ENCODE measurements at places on chromosomes 11 and 22. TPM values are rescaled to one million over a fixed set of nuclear protein-coding genes. Genes with fewer than 3 reads are reported as not detected.
A peak's percentile ranks its signal among the peaks of the same experiment; 100 is the strongest.

Gene WNT11
- total RNA-seq = 20.4 TPM

- DNase-seq = no peak
Measured at GRCh38 chr11:68461575-68461917, 994 bp downstream of the PPP6R3 start.

- DNase-seq = no peak
Measured at GRCh38 chr22:43654271-43654670, 157.8 kb downstream of the EFCAB6 start.

Gene GRM5
- not detected for total RNA-seq

Gene CD44
- total RNA-seq = 627 TPM

- no peak for DNase-seq
Measured at GRCh38 chr22:24420072-24420976, 7.1 kb upstream of the ADORA2A start.

Gene CYP2D6
- total RNA-seq = 1.1 TPM

Gene OR52I2
- total RNA-seq = not detected

- no peak for DNase-seq
Measured at GRCh38 chr11:124889191-124890091, 8.2 kb downstream of the ROBO4 start.

GRCh38 chr11:33072465-33072864 is 33.1 kb downstream of the TCP11L1 start:
- no peak for DNase-seq

DNA sequence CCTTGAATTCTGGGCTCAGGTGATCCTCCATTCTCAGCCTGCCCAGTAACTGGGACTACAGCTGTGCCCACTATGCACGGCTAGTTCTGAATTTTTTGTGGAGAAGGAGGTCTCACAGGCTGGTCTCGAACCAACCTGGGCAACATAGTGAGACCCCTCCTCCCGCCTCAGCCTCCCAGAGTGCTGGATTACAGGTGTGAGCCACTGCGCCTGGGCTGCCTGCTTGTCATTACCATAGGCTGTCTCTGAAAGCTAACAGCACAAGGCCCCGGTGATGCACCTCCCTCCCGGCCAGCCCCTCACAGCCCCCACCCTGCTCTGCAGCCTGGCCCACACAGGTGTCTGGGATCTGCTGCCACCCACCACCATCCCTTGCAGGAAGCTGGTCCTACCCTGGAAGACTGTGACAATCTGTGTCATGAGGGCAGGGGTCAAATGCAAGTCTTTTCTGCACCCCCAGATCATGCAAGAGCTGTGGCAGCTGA is 82.4 kb downstream of the DGCR2 start:
- DNase-seq = no peak

Gene SHANK3
- 16.2 TPM for total RNA-seq

DNA sequence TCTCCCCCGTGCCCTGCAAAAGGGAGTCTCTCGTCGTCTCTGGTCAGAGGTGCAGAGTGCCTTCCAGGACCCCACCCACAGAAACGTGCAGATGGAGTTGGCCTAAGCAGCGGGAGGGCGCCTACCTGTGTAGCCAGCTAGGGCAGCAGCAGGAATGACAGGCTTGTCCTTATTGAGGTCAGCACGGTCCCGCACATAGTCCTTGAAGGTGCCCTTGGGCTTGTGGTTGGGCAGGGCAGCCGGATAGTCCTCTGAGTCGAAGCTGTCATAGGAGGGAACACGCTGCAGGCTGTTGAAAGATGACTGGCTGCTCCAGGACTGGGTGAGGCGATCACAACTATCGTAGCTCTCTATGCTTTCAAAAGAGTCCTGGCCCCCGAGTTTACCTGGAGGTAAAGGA is 107.3 kb downstream of the ETS1 start:
- no peak for DNase-seq

Gene CCDC15
- total RNA-seq = 0.88 TPM

Gene RIMBP3B
- total RNA-seq = not detected

DNA sequence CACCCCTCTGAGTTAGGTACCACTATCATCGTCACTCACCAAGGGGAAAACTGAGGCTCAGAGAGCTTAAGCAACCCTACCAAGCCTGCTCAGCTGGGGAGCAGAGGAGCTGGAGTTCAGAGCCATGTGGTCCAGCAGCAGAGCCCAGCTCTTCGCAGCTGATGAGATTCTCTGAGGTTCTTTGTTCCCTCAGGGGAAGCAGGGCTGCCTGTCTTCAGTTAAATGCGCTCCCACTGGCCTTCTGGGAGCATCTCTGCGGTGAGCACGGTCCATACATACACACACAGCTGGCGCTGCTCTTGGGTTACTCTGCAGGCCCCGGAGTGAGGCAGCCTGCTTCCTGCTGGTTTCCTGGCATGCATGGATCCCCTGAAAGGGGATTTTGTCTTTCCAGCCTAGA is 5.2 kb upstream of the PTGDR2 start:
- DNase-seq = no peak

DNA sequence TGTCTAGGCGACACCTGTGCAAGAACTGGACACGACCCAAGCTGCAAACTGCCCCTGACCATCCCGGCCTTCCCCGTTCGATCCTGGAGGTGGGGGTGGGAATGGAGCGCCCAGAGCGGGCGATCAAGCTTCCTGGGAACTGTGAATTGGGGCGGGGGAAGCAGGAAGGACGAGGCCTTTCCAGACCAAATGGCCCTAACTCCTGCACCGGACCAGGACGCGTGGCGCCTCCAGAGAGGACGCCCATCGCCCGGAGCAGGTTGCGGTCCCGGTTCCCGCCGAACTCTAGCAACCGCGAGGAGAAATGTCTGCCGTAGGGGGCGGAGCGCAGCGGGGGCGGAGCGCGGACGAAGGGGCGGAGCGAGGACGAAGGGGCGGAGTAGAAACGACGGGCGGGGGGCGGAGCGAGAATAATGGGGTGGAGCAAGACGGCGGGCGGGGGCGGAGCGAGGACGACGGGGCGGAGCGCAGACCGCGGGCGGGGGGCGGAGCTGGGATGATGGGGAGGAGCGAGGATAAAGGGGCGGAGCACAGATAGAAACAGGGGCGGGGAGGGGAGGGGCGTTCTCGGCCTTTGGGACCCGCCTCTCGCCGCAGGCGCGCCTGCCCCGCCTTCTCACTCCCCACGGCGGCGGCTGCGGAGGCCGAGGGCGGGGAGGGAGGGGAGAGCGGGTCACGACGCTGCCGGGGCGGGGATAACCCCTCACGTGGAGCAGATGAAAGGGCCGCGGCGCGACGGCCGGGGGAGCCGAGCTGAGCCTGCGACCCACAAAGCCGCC is at the start of gene ZNRF3:
Gene ZNRF3, plus strand, starts transcription at position 695 of the 779 bp plus-strand sequence. CDS start 195 bp downstream, outside the sequence.
- peak; percentile 85 for DNase-seq

Gene WT1
- 21.2 TPM for total RNA-seq

DNA sequence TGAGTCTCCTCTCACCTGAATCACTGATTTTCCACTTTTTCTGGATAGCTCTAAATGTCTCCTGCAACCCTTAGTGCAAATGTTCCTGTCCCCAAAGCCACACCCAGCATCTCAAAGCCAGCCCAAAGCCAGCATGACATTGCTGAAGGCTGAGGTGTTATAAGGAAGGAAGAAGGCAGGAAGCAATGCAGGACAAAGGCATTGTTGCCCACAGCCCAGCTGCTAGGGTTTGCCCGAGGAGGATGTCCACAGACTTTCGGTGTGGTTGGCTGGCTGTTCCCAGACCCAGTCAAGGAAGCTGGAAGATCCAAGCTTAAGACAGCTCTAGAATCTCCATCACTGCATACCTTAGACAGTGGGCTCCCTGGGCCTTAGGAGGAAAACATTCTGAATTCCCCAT is 23.5 kb downstream of the CHST1 start:
- no peak for DNase-seq

Gene GAB4
- total RNA-seq = not detected

Gene CLCF1
- total RNA-seq = 39.7 TPM

Gene PICK1
- total RNA-seq = 38.5 TPM

DNA sequence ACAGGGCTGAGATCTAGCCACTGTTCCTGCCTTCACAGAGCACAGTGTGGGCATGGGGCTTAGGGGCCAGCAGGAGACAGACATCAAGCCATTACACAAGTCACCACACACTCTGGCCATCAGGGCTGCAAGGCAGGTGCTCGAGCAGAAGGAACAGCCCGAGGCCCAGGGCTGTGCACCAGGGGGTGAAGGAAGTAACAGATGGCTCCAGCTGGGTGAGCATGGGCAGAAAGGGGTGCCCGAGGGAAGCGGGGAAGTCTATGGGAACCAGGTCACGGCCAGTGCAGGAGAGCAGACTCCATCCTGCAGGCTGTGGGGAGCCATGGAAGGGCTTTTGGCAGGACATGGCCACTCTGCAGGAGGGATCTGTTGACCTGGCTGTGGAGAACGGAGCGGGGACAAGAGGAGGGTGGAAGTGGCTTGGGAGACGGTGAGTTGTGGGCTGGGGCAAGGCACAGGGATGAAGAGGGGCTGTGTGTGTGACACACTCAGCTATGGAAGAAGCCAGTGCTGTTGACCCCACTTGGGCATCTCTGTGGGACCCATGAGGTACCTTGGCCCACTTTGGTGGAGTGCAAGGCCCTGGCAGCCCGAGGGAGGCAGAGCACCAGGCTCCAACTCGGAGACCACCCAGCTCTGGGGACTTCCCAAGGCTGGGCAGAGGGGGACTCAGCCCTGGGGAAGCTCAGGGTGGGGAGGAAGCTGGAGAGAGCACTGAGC is 3.6 kb downstream of the C11orf68 start:
- no peak for DNase-seq

Gene PRR33
- not detected for total RNA-seq

DNA sequence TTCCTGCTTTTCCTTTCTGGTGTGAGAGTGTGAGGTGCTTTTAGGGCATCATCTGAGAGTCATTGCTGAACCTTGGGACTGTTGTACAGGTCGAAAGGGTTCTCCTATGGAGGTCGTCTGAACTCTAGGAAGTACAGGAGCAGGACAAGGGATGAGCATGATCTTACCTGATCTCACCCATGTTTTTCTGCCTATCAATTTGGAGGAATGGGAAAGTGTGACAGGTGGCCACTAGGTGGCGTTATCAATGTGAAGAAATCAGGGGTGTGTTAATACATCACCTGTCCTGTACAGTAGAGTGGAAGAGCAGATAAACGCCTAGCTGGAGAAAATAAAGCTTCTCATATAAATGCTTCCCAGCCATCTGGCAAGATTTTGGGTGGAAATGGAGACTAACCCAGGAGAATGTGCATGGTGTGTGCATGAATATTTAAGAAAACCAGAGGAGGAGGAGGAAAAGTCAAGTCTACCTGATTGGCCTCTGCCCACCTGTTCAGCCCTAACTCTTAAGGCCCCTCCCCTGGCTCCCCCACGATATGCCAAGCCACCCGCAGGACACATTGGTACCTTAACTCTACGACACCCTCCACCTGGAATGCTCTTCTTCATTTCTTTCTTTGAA is 72.0 kb upstream of the NARS2 start:
- peak; percentile 39 for DNase-seq

GRCh38 chr11:1153951-1154493 is 3.7 kb upstream of the MUC5AC start:
- peak; percentile 36 for DNase-seq

- peak; percentile 14 for DNase-seq
Measured at GRCh38 chr11:10477690-10478046, 22.6 kb downstream of the AMPD3 start.
